ENCODE measurements at places on chromosomes 1 and 21.

- no peak for DNase-seq
Measured at GRCh38 chr21:36959020-36959835, 7.2 kb downstream of the HLCS start.

DNA sequence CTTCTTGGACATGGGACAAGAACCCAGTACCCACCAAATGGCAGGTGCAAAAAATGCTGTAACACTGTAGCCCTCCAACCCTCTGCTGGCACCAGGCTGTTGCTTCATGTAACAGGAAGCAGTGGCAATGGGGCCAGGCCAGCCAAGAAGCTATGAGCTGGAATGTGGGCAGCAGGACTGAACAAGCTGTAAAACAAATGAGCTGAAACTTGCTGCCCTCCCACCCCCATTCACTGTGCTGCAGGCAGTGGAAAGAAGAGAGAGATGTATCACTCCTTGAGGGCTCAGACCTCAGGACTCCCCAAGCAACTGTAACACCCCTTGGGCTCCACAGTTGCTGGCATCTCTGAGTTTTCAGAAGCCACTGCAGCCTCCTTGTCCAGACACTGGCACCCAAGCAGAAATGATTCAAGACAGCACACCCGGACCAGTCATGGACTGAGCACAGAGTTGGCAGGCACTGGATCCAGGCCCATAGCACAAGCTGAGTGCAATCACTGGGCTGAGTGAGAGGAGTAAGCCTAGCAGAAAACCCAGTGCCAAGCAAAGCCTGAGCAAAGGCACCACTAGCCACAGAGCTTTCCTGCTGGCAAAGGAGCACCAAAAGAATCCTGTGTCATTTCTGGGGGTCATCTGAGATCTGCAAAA is 321.4 kb upstream of the CXADR start:
- DNase-seq = no peak

DNA sequence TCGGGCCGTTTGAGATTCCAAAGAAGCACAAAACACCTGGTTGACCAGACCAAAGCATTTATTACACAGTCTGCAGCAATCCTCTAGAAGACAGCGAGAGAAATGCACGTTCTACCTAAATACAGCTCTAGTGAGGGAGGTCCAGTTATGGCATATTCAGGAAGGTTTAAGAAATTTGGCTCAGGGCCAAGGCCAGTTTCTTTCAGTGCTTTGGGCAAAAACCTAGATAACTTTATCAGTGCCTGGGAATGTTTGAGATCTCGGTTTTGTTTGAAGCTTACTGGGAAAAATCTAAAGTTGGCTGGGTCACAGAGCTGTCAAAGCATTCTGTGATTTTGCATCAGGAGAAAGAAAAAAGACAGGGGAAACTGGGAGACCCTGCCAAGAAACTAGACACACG is 514.0 kb upstream of the TMPRSS15 start:
- no peak for DNase-seq

DNA sequence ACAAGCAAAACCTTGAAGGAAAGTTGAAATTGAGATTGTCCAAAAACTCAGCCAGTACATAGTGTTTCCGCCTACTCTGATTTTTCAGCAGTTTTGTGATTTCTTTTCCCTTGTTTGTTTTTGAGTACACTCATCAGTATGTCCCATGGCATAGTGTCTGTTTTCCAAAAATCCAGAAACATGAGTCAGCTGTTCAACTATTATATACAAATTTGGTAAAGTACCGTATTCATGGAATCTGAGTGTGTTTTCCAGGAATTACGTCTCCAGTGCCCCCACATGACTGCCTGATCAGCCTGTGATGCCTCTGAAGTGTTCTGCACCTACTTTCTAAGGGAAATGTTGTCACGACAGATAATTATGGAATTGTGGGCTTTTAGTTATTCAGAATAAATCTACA is 186.8 kb downstream of the LTN1 start:
- DNase-seq = no peak

GRCh38 chr21:44298301-44298700 is 1.6 kb upstream of the PFKL start:
- DNase-seq = no peak

DNA sequence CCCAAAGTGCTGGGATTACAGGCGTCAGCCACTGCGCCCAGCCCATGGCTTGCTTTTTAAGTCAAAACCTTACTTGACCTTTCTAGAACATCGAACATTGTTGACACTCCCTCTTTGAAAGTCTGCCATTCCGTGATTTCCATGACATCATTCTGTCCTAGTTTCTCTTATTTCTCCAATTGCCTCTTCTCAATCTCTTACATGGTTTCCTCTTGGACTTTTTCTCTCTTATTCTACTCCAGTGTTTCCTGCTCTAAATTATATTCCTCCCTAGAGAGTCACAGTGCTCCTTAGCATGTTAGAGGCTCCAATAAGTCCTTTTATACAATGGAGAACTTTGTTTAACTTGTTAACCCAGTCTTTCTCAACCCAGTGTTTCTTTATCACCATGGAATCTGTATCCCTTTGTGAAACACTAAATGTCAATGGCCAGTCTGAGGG is 25.5 kb downstream of the JAM2 start:
- no peak for DNase-seq
